ENCODE measurements at places on chromosomes 13 and 19.

DNA sequence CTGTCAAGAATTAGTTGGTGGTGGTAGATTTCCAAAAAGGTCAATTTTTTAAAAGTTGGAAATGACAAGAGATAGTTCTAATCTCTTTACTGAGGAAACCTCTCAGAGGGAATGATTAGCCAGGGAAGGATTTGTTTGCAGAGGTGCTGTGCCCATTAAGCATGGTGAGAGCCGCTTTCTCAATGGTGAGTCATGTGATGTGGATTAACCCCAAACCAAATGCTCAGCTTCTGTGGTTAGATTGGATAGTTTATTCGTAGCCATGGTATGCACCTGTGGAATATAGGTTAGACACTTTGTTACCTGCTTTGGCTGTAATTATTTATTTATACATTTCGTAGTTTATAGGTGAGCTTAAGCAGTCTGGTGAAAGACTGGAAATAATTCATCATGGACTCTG, 7.1 kb downstream of the HNRNPM start:
- no peak for DNase-seq

DNA sequence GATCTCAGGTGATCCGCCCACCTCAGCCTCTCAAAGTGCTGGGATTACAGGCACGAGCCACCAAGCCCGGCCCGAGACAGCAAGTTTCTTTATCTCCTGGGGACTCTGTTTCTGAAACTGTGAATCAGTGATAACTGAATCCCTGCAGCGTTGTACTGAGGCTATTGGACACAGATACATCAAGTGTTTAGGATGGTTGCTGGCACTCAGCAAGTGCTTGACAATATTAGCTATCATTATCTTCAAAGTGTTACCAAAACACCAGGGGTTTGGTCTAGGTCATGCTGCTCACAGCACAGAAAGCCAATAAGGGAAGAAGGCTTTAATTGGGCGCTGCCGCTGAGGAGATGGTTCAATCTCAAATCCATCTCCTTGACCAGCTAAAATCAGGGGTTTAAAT, 20.5 kb upstream of the PNMA8C start:
- DNase-seq, result no peak

DNA sequence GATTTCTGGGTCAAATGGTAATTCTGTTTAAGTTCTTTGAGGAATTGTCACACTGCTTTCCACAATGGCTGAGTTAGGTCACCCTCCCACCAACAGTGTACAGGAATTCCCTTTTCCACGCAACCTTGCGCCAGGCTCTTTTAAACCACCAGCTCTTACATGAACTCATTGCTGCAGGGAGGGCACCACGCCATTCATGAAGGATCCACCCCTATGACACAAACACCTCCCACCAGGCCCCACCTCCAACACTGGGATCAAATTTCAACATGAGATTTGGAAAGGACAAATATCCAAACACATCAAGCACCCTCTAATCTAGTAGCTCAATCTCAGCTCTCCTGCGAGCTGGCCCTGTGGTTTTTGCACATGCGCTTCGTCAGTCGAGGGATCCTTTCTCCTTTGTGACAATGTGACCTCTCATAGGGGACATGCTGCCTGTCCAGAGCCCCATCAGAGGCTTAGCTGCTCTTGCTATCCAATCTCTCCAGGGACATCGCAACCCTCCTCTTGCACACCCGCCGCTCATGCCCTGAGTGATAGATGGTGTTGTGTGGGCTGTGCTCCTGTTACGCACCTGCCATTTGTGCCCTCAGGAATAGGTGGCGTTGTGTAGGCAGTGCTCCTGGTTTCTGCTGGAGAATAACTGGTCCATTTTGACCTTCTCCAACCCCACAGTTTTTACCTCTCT, 328.0 kb downstream of the UQCRFS1 start:
- DNase-seq, result no peak

- no peak for DNase-seq
These were observed 256.5 kb downstream of the TBC1D4 start for GRCh38 chr13:75225288-75226032.

DNA sequence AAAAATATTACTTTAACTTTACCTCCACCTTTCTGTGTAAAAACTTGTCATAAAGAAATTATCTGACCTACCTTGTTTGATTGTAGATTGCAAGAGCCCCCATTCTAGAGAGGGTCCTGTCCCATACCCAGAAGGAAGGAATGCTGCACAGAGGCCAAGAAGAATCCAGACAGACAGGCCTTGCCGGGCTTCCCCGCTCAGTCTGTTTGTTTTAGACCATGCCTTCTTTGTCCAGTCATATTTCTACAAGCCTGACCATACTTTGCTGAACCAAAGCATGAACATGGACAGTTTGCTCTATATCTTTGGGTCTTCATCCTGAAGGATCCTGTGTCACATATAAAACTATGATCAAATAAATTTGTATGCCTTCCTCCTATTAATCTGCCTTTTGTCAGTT, 95.8 kb upstream of the MYCBP2 start:
- no peak for DNase-seq

DNA sequence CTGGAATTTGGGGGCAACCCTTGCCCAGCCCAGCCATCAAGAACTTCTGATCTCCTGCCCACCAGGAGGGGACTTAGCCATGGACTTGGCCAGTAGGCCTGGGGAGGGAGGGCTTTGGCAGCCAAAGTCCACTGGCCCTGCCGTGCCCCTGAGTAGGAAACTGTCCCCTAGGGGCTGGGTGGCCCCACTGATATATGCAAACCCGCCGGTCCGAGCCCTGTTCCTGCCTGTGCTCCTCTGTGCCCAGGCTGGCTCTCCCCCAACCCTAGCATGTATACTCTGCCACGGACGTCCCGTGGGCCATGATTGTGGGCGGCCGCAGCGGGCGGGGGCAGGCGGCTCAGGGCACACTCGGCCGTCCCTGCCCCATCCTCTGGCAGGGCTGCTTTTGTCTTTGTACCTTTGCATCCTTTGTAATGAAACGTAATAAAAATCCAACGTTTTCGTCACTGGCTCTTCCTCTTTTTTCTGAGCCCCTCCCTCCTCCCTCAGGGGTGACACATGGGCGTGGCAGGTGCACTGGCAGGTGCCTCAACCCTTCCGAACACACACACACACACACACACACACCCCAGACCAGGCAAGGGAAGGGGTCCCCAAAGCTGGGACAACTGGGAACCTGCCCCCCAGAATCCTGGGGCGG, 9.1 kb downstream of the COMP start:
- no peak for DNase-seq

- peak; percentile 51 for DNase-seq
These were observed 36.1 kb downstream of the WDFY2 start for GRCh38 chr13:51620165-51620983.

GRCh38 chr19:19068659-19069654, 5.2 kb downstream of the SLC25A42 start:
- no peak for DNase-seq

- DNase-seq, result no peak
These were observed 34.6 kb downstream of the CRTC1 start for GRCh38 chr19:18718015-18718526.
